ENCODE measurements at places on chromosomes 11 and 22. TPM values are rescaled to one million over a fixed set of nuclear protein-coding genes. Genes with fewer than 3 reads are reported as not detected.

The ANO1 gene
- not detected for total RNA-seq

DNA sequence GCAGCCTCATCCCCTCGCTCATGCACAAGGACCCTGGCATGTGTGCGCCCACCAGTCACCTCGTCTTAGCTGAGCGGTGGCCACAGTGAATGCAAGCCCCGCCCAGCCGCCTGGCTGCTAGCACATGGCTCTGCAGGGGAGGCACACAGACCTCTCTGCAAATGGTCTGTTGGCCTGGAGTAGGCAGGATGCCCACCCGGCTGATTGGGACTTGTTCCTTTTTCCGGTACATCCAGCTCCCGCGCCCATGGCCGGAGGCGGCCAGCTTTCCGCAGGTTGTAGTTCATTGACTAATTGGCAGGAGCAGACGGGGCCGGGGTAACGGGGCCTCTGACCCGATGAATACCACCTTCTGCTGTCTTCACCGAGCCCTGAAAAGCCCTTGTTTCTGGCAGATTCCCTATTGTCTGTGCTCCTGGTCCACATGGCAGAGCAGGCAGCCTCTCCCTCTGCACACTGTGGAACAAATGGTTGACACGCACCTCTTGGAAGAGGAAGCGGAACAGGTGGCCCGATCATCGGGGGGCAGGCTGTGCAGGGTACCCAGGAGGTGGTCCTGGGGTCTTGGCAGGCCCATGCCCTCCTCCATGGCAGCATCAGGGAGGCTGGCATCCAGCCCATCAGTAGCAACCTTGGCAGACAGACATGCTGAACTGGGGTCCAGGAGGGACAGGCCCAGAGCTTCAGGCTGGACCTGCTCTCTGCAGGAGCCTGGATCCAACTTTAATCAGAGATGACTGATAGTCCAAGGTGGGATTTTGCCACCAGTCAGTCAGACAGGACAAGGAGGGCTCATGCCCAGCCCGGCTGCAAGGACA is 1512.0 kb downstream of the BRD1 start:
- no peak for DNase-seq

The OR52E8 gene
- not detected for total RNA-seq

DNA sequence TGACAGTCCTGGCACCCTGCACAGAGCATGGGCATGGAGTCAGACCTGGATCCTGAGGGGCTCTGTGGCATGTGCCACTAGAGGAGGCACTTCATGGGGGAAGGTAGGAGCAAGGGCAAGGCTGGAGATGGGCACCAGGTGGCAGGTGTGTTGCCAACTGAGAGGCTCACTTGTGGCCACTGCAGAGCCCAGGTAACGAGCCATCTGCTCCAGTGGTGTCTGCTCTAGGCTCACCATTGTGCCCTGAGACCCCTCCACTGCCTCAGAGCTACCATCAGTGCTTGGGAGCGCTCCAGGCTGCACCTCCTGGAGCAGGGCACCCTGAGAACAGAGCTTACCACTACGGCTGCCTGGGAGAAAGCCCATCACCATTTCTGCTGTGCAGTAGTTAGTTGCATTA is 1.3 kb upstream of the ZDHHC8 start:
- DNase-seq, result no peak

The ESAM gene
- total RNA-seq, result 0.96 TPM

The RPLP2 gene
- total RNA-seq, result 318 TPM

DNA sequence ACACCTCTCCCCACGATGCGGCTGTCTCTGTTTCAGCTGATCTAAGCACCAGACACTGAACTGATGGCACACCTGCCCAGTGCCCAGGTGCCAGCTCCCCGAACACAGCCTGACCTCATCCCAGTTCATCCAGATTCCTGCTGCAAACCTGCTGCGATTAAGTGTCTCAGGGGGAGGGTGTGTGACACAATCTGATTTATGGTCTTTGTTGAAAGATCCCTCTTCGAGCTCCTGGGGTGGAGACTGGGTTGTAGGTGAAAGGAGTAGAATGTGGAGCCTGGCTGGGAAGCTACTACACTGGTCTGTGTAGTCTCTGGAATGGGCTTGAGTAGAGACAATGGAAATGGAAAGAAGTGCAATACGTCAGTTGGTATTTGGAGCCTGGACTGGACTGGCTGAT is 390.3 kb downstream of the SHANK2 start:
- DNase-seq, result no peak

The ASRGL1 gene
- total RNA-seq, result 20.3 TPM

GRCh38 chr11:42085736-42086135 is 626.3 kb upstream of the LRRC4C start:
- DNase-seq, result no peak

- no peak for DNase-seq
These were observed 13.7 kb downstream of the AMOTL1 start for GRCh38 chr11:94781837-94782236.

The B4GALNT4 gene
- 61.5 TPM for total RNA-seq

DNA sequence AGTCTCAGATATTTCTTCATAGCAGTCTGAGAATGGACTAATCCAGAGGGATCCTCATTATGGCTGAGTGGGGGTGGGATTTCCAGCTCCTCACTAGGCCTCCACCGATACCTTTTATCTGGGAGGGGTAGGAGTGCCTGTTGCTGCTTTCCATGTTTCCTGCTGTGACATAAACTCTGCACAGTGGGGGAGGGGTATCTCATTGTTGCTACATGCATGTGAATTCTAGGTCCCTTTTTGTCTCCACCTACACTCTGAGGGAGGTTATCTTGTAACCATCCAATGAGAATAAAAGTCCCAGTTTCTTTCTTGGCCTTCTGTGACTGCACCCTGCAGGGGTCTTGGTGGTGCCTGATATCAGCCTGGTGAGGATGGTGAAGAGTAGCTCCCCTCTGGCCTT is 60.5 kb downstream of the ADAMTS15 start:
- DNase-seq, result no peak

The DCDC1 gene
- not detected for total RNA-seq

DNA sequence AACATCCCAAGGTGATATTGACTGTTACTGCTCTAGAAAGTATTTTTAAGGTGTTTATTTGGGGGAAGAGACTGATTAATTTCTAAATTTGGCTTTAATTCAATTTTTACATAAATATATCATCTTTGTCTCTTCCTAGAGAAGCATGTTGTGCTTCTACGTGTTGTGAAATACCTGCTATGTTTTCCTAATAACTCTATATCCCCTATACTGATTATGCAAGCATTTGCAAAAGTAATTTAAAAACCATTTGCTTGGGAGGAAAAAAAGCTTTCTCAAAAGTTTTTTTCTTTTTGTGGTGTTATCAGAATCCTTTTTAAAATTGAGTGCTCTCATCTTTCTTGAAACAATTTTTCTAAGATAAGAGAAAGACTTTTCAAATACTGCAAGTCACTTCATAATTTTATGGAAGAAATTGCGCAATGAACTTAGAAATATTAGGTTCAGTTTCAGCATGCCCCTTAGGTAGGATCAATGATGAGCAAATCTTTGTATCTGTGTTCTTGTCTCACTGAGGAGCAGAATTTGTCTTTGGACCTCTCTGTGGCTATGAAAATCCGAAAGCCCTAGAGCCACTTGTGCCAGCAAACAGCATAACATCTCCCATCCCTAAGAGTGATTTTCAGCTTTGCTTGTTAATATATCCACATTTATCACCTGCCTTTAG is 7.4 kb upstream of the BLID start:
- no peak for DNase-seq

DNA sequence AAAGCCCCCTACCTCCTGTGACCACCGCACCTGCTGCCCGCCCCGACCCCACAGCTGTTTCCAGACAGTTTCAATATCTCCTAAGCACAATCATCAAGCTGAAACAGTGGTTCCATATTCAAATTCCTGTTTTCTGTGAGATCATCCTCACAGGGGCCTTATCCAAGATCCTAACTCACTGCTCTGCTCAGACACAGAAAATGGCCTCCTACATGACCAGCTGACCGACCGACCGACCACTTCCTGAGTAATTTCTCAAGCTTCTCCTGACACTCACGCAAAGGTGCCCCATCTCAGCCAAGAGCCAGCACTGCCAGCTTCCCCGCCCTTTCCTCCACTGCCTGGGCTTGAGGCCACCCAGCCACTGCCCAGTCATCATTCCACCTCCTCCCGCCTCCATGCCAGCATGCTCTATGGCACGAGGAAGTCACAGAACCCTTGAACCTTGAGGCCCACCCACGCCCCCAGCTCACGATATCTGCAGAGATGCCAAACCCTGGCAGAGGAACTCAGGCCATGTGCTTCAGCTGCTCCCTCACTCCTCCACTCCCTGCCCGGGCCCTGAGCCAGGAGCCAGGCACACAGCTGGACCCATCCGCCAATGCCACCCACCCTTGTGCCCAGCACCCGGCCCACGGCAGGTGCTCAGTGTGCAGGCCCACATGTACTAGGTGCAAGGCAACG is 14.0 kb downstream of the KIAA0930 start:
- DNase-seq, result peak; percentile 58

DNA sequence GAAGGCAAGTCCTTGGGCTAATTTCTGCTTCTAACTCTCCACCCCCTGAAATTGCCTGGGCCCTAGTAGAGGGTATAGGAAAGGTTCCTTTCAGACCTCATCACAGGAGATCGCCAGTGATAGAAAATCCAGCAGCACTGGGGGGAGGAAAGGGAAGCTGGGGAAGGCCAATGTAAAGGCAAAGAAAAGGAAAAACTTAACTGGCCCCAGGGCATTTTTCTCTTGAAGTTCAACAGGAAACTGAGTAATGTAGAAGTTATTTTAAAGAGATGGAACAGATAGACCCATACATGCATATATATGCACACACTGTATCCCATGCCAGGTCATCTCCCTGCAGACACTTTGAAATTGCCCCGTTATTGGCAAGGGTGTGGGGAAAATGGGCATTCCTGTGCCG is 134.0 kb downstream of the TRIM44 start:
- no peak for DNase-seq

The USH1C gene
- 2.1 TPM for total RNA-seq

DNA sequence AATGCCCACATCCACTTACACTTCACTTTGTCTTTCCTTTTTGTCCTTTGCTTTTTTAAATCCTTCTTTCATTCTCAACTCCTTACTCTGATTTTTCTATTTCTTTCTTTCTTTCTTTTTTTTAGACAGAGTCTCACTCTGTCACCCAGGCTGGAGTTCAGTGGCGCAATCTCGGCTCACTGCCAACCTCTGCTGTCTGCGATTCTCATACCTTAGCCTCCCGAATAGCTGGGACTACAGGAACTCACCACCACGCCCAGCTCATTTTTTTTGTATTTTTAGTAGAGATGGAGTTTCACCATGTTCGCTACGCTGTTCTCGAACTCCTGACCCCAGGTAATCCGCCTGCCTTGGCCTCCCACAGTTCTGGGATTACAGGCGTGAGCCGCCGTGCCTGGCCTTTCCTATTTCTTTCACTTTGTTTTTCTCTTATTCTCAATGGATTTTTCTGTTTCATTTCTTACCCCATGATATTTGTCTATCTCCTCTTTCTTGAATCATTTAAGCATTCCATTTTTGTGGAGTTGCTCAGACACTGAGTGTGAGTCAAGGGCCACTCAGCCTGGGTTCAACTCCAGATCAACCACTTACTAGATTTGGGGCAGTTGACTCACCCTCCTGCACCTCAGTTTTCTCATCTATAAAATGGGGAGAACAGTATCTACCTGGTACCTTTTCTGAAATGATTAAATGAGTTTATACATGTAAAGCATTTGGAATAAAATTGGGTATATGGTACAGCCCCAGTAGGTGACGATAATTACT is 7.6 kb downstream of the KCNJ5 start:
- no peak for DNase-seq

DNA sequence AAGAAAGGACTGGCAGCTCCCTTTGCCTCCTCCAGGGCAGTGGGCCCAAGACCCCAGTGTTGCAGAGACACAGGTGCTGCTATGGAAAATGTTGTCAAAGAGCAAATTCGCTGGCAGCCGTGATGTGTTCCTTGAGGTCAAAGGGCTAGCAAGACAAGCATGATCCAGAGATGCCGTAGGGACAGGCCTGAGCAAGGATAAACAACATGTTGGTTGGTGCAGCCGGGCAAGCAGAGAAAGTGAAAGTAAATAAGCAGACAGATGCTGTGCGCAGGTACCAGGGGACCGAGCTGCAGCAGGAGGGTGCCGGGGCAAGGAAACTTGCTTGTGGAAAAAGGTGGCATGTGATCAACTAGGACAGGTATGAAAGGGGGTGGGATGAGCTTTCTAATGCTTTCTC is 125.5 kb upstream of the NECTIN1 start:
- DNase-seq, result no peak

DNA sequence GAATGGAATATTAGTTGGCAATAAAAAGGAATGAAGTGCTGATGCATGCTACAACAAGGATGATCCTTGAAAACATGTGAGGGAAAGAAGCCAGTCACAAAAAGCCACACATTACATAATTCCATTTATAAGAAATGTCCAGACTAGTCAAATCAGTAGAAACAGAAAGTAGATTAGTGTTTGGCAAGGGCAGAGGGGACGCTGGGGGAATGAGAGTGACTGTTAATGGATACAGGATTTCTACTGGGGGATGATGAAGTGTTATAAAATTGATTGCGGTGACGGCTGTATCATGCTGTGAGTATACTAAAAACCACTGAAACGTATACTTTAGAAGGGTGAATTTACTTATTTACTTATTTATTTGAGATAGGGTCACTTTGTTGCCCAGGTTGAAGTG is 57.9 kb downstream of the C11orf58 start:
- no peak for DNase-seq

DNA sequence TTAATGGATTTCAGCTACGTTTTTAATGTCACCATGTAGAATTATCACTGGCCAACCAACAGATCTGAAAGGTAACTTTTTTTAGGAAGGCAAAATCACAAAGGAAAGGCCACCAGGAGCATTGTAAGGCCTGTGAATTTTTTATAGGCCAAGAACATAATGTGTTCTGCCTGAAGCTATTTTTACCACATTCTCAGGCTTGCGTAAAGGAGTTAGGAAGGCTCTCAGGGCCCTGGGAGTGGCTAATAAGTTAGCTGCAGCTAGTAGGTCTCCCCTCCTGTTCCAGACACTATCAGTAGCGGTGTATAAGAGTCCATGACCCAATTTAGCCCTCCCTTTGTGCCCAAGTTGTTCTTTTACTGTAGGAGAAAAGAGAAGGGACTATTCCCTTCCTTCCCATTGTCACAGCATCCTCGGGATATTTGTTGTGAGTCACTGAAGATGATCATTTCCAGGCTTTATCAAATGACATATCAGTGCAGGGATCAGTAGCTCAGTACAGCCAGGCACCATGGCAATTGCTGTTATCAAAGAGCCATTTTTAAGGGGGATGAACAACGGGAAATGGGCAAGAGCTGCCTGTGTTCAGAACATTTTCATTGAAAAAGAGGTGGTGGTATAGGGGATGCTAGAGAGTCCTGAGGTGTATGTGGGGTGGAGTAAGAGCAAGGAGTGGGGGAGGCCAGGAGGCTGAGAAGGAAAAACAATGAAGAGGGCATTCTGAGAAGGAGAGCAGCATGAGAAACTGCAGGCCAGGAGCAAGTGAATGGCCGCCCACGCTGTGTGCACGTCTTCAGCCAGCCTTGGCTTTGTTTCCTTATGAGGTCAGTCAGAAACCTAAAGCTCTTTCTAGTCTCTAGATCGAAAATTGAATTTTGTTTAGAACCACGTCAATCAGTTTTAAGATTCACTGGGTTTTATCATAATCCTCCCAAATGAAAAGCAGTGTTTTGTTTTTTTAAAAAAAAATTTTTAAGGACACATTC is 940.3 kb downstream of the NTM start:
- no peak for DNase-seq

The KRTAP5-8 gene
- not detected for total RNA-seq
